ENCODE measurements at places on chromosomes 2 and 18.

GRCh38 chr2:36246320-36246990 is 109.1 kb upstream of the CRIM1 start:
- no peak for DNase-seq

DNA sequence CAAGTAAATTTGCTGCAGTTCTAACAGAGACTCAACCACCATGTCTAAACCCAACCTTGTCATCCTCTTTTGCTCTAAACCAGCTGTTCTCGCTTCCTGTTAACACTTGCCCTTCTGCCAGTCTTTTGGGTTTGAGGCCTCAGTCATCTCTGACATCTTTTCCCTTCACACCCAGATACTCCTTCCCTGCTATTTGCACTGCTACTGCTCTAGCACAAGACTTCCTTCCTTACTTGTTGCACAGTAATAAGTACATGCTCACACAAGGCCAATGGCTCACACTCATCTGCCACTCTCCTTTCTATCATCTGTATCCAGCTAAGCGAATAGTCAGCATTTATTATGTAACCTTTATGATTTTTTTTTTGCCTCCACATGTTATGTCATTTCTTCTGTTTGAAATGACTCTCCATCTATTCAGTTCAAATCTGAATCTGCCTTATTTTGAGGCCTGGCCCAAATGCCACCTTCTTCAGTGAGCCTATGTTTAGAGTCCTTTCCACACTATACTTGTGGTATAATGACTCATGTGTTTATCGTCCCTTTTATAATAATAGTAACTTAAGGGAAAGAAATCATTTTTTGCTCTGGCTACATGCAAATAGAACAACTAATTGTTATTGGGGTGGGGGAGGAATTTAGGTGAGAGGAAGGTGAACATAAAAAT is 22.5 kb upstream of the CDKL4 start:
- no peak for DNase-seq

- no peak for DNase-seq
Observed at GRCh38 chr2:160432633-160433032, 61.0 kb downstream of the RBMS1 start.

DNA sequence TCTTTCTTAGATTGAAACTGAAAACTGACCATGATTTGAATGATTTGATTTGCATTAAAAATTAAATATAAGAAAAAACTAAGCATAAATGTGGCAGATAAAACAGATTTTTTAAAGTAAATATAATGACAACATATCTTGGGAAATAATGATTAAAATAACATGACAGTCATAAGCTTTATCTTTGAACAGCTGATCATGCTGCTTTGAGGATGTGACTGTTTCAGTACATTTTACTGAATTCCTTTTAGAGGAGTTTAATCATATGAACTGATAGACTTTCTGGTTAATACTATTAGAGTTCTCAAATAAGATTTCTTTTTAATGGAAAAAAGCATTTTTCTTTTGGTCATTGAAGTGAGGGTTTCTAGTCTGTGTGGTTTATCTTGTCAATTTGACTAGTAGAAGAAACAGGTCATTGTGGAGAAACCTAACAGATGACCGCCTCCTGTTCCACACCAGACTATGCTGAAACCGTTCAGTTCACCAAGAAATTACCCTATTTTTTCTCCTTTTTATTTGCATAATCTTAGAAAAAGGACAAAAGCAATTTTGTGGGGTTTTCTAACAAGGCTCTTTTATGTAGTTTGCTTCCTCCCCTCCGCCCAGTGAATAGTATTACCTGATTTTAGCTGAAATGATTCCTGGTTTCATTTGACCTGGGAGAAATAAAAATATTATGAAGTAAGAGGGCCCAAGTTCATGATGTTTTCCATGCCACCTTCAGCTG is 262.1 kb downstream of the PTGR3 start:
- no peak for DNase-seq

DNA sequence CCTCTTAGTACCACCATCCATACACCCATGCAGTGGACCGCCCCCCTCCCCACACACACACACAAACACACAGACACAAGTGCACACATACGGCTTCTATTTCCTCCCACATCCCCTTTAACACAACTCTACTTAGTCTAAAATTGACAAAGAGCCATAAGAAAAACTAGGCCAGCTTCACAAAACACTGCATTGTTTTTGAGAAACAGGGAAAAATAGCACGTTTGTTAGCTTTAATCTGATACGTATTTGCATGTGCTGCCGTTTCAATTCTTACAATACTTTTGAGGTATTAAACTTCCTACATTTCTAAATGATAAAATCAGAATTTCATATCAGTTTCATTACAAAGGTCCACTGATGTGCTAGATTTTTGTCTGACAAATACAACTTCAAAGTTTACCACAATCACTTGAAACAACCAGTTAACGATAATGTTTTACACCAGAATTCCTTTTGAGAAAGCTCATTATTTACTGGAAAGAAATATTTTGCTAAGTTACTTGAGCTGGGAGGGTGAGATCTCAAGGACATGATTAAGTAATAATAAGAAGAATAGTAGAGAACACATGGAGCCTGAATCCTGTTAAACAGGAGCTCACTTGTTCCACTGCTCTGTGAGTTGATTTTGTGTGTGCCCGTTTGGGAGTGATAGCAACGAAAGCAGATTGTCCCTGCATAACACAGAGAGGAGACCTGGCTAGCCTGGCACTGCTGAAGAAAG is 74.5 kb downstream of the MOGAT1 start:
- DNase-seq, result no peak

- DNase-seq, result no peak
Observed at GRCh38 chr2:28702415-28702861, 49.2 kb upstream of the PPP1CB start.

DNA sequence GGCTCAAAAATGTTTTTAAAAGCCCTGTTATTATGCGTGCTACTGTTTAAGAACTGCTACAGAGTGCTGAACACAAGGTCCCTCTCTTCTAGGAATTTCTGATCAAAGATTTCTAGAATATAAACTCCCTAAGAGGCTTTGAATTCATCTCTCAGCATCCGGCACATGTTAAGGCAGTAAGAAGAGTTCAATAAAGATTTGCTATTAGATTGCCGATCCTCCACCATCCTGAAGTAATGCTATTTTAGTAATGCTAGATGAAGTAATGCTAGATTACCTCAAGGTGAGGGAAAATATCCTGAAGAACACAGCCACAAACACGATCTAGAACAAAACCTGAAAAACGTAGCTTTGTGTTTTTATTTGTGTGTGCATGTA is 949 bp upstream of the MYL12B start:
- no peak for DNase-seq

- no peak for DNase-seq
Observed at GRCh38 chr18:40676668-40677067, 1278.4 kb upstream of the PIK3C3 start.

- no peak for DNase-seq
Observed at GRCh38 chr2:165803123-165803760, 9.2 kb upstream of the GALNT3 start.

DNA sequence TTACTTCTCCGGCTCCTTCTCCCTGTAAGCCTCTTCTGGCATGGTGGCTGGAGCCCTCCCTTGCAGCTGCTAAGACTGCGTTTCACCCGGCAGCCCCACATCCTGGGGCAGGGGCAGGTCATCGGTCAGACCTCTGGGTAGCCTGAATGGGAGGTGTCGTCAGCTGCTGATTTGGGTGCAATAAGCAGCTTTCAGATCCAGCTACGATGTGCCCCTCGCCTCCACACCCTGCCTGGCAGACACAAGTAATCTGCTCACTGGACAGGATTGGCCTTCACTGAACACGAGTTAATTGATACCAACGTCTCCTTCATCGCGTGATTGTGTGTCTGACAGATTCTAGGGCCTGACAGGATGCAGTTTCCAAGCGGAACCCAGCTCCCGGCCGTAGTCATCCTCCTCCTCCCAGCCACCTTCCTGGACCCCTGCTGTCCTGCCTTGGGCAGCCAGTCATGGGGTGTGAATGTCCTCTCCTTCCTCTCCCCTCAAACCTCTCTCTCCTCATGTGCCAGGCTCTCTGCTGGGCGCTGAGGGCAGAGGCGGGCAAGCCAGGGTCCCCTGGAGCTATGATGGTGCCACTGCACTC is 18.9 kb upstream of the PDIA6 start:
- no peak for DNase-seq

GRCh38 chr2:176251928-176252327 is 17.3 kb upstream of the MTX2 start:
- no peak for DNase-seq

GRCh38 chr2:240146141-240146561 is 5.7 kb upstream of the OTOS start:
- no peak for DNase-seq

DNA sequence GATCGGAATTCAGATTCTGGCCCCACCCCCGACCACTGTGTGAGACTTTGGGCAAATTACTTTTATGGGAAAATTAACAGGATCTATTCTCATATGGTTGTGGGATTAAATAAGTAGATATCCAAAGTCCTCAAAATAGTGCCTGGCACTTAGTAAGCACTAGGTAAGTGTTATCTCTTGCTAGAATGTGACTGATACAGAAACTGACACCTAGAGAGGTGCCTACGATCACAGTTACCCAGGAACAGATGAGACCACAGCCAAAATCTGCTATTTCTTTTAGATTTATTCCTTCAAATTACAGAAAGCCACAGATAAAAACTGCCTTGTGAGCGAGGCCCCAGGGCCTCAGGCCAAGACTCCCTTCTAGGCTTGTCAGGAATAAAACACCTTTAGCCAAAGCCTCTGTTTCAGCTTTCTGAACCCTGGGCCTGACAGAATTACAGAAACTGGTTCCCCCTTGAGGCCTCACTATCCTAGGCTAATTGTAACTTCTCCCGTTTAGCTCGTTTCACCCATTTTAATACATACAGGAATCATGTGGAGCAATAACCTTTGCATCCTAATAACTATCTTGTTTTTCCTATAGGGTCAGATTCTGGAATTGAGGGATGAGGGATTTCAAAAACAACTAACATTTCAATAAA is 22.3 kb upstream of the CHMP1B start:
- no peak for DNase-seq

DNA sequence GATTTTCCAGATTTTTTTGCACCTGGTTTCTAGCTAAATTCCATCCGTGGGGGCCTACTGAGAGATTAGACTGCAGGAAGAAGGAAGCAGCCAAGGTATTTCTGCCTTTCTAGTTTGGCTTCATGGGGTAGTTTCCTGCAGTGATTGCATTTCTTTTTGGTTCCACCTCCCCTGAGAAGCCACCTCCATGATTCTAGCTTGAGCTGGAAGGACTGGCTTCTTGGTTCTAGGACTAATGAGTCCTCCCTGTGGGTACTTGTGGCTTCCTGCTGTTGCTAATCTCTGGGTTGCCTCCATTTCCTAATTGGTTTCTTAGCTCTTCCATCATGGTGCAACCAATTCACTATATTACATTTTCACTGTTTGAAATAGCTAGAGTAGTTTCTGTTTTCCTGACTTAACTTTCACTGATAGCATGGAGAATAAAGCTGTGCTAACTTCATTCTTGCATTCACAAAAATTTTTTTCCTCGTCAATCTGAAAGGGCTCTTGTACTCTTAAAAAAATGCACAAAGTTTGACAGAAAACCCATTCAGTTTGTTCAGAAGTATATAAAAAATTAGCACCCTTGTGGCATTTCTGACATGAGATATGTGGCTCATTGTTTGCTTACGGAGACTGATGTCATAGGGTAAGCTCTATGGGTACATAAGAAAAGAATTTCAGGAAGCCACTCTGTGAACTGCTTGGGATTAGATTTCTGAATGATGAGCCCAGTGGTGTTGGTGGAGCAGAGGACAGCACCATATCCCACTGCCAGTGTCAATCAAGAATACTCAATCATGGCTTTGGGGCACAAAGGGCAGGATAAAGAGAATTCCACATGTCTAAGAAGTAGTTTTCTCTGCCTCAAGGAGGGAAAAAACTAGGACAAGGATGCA is 242.8 kb upstream of the RBMS1 start:
- no peak for DNase-seq

DNA sequence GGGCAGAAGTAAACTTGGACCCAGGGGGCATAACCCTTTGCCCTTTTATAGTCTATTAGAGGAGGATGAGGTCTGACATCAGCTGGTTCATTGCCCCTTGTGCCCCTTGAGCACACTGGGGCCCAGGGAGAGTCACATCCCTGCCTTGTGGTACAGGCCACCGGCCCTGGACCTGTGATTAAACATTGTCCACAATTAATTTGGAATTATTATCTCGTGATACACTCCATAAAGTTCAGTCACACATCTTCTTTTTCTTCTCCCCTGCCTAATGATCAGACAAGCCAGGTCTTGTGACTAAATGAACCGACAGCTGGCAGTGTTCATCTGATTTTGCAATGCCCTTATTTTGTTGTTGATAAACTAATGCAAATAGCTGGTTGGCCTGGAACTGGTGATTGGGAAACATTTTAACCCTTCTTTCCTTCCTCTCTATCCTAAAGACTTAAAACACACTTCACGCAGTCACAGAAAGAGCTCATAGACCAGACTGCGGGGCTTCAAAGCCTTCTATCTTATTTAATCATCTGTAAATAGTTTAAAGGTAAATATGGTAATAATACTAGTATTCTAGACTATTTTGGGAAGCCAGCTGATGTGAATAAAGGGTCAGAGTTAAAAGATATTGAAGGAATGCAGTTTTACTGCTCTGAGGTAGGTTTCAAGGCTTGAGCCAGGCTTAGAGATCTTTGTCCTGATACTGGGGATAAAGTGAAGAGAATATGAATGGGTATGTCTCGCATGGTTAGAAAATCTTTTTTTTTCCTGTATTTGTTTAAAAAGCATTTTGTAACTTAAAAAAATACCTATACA is 13.4 kb downstream of the IL1R1 start:
- no peak for DNase-seq

- no peak for DNase-seq
Observed at GRCh38 chr2:18588049-18588448, 1.3 kb downstream of the NT5C1B start.

- no peak for DNase-seq
Observed at GRCh38 chr2:54967759-54968365, 82.4 kb downstream of the RTN4 start.

DNA sequence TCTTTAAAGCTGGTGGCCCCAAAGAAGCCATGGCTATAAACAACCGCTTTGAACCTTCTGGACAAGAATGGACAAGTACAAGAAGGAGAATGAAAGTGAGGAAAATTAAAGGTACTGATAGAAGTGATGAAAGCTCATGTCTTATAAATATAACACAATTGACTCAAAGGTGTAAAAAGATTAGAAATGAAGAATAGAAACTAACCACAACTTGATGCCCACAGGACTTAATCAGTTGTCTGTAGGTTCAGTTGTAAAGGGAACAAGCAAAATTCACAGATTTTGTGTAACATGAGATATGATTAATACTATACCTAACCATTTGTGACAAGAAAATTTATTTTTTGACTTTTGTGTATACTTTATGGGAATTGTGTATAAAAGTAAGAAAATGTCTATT is 135.7 kb downstream of the NUP35 start:
- DNase-seq, result no peak

DNA sequence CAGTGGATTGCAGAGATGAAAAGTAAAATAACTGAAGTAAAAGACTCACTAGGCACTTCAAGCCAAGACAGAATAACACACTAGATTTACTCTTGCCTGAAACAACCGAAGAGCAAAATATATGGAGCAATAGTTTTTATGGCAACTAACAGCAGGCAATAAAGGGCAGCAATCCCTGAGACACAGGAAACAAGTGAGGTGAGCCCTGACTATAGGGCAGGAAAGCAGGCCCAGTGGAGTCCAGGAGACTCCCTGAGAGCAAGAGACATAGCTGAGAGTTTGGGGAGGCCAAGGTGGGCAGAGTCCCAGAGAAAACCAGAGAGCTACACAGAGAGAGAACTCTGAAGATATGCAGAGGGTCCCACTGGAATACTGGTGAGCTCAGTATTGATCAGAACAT is 18.8 kb downstream of the FARSB start:
- no peak for DNase-seq

Data from activated T-helper 1 cell treated with anti-CD3 and anti-CD28 coated beads, Interleukin-2, amount 50 U/mL, for 16 hours (primary cell).